Activated effector memory CD4-positive, alpha-beta T cell treated with Interleukin-2 at 50 U/mL for 16 hours (primary cell): ENCODE measurements at places on chromosomes 4 and X.

DNA sequence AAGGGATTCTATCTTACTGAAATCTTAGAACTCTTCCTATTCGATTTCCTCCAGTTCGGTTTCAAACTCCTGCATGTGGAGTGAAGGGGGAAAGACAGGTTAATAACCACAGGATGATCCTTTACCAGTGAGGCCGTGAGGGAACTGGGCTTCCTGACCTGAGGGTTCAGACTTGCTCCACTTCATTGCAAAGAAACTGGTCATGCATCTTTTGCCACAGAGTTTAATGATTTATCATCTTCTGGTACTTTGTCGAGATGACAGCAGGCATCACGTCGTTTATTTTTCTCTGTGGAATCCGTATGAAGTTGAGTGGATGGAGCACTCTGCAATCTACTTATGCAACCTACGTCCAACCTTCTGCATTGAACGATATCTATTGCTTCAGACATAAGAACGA is 145.9 kb upstream of the NLGN4X start:
- no peak for DNase-seq

- no peak for DNase-seq
Observed at GRCh38 chr4:54100595-54101189, 729 bp downstream of the GSX2 start.

GRCh38 chrX:105458846-105459245 is 238.4 kb upstream of the TEX13A start:
- no peak for DNase-seq

DNA sequence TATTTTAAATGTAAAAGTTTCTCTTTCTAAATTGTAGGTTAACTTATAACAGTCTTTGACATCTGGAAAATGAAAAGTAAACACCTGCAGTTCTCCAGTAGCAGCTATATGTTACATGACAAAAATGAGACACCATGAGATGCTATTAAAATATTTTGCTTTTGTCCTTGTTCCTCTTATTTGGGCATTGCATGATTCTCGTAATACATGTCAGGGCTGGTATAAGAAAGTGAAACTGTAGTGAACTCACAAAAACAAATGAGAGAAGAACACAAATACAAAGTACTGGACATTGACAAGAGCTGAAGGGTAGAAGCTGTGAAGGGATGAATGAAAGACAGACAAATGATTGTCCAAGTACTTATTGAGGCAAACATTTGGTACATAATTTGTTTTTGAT is 9.0 kb downstream of the GK2 start:
- no peak for DNase-seq

GRCh38 chr4:8696369-8697127 is 104.0 kb downstream of the CPZ start:
- no peak for DNase-seq

- no peak for DNase-seq
Observed at GRCh38 chr4:100907465-100908454, 389.9 kb upstream of the EMCN start.

DNA sequence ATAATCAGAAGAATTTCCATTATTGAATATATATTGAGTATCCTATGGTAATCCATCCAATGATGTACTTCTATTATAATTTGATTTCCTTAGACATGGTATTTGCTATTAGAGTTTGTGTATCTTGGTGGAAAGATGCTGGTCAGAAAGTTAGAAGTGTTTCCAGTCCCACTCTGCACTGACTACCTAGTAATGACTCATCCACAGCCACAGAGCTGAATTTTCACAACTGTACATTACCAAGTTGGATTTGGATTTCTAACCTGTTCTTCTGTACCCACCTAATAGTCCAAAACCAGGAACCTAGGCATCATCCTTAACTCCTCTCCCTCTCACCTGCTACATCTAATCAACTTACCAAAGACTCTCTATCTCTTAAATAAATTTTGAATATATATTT is 145.4 kb downstream of the REELD1 start:
- no peak for DNase-seq

- no peak for DNase-seq
Observed at GRCh38 chr4:32172761-32173160, 1452.6 kb downstream of the PCDH7 start.

DNA sequence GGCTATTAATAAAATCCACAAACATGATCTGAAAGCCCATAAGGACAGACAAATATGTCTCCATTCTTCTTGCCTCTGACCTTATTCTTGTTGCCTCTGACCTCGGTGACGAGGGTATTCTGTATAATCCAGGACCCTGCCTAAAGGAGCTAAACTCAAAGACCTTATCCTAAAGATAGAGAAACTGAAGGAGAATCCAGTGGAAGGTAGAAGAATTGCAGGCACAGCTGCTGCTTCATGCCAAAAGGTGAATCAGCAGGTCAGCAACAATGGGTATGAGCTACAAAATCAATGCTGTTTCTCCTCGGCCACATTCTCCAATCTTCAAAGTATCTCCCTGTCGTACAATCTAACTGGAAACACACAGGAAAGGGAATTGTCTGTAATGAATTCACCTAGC is 71.4 kb downstream of the INTS6L start:
- no peak for DNase-seq

- no peak for DNase-seq
Observed at GRCh38 chrX:136086521-136086920, 60.8 kb upstream of the FHL1 start.

- DNase-seq: no peak
Observed at GRCh38 chr4:187944179-187944578, 51.4 kb upstream of the ZFP42 start.

DNA sequence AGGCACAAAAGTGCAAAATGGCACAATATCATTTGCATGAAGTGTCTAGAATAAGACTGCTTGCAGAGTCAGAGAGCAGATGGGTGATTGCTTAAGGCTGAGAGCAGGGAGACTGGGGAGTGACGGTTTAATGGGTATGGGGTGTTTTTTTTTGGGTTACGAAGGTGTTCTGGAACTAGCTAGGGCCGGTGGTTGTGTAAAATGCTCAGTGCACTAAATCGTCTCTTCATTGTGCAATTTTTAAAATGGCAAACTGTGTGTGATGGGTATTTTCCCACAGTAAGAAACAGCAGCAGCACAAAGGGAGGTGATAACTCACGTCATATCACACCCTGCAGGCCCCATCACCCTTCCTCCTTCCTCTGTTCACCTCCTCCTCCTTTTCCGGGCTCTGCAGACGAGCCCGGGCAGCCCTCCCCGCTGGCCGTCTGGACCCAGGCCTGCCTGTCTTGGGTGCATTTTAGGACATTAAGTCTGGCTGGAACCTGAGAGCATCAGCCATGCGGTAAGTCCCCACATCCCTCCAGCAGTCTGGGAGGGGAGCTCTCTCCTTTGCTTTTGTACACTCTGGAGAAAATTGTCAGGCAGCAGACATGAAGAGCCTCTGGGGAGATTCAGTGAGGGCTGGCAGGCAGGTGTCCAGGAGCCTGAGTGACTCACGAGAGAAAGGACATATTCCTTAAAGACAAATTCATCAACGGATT is 42.7 kb downstream of the ASMT start:
- DNase-seq: peak; percentile 28

GRCh38 chrX:94551831-94552230 is 877.8 kb downstream of the FAM133A start:
- no peak for DNase-seq

DNA sequence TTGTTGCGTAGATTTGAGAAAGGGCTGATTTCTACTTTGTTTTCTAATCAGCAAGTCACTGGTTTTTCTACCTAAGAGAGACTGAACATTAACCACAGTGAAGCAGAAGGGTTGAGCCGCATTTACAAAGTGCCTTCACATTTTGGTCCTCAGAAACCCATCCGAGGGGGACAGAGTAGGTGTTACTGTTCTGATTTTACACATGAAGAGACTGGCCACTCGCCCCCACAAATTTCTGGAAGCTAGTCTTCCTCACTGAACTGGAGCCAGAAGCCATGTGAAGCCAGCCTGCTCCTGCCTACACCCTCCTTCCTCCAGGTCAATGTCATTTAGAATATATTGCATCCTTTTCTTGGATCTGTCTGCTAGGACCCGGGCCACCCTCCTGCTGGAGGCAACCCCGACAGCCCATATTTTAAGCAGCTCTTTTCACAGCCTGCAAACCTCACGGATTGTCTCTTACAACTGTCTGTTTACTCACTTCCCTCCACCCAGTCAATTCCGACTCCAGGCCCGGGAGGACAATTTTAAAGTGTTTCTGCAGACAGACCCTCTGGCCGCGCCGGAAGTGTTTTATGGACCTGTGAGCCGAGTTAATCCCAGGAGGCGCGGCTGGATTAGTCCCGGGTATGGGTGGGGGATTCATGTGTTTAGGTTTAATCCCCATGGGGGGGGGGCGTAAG is 73.2 kb upstream of the BCOR start:
- no peak for DNase-seq

- DNase-seq: no peak
Observed at GRCh38 chr4:107862658-107863057, 37.9 kb downstream of the SGMS2 start.

DNA sequence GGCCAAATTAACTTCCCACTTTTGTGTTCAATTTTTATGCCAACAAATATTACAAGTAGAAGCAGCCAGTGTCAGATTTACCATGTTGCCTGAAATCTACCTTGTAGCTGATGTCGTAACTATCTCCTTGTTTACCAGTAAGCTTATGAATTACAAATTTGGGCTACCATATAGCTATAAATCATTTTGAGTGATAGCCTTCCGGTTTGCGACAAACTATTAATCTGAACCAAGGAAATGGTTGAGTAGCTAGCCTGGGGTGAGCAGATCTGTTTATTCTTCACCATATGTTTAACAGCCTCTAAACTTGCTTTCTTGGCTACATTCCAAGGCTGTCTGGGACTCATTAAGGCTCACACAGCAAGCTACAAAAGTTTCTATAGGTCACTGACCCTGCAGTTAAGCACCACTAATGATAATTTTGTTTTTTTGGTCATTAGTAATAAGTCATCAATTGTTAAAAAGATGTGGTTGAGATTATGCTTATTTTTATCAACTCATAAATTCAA is 218.7 kb upstream of the SPOCK3 start:
- DNase-seq: no peak

- DNase-seq: no peak
Observed at GRCh38 chrX:40083120-40083978, 14.4 kb downstream of the BCOR start.

DNA sequence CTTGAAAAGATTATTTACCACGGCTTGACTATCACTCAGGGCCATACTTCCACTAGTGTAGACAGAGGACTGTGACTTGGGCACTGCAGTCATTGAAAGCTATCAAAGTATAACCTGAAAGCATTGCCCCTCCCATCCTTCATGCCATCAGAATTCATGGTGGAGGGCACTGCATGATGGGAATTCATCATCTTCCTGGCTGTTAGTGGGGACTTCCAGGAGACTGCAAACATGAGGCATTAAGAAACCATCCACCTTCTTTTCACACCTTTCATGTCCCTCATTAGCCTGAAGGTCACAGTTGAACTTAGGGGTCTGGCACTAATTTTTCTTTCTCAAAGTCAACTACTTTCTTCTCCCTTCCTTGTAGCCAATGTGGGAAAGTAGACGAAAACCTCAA is 25.8 kb downstream of the VSIG4 start:
- DNase-seq: no peak

- no peak for DNase-seq
Observed at GRCh38 chr4:73505567-73505966, 24.0 kb downstream of the AFM start.

DNA sequence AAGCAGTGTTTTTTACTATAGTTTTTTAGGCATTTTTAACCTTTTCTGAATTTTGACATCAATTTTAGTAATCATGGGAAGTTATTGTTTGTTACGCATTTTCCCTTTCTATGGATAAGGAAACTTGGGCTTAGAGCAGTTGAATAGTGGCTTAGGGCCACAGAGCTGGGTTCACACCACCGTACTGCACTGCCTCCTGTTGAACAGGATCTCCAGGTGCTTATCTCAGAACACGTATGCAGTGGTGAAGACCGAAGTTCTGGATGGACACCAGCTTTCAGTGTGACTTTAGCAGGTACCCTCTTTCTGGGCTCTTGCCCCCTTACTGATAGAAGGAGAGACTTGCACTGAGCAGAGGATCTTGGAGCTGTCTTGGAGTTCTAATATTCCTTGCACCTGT is 137.6 kb downstream of the PTTG2 start:
- no peak for DNase-seq

DNA sequence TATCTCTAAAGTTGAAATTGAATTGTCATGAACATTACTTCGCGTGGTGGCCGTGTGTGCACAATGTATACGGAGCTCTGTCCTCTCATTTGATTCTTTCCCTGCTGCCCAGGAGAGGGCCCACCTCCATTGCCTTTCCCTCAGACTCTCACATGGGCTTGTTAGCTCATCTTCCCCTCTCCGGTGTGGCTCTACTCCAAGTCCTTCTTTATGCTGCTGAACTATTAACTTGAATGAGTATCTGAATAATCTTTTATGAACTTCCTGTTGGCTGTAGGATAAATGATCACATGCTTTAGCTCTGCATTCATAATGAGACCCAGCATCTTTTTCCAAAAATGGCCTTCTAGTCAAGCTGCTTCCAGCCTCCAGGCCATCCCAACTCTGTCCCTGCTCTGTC is 68.8 kb upstream of the CLNK start:
- DNase-seq: no peak

- DNase-seq: no peak
Observed at GRCh38 chrX:134502686-134503085, 42.7 kb downstream of the HPRT1 start.

- DNase-seq: no peak
Observed at GRCh38 chr4:183611210-183611830, 47.7 kb downstream of the RWDD4 start.

DNA sequence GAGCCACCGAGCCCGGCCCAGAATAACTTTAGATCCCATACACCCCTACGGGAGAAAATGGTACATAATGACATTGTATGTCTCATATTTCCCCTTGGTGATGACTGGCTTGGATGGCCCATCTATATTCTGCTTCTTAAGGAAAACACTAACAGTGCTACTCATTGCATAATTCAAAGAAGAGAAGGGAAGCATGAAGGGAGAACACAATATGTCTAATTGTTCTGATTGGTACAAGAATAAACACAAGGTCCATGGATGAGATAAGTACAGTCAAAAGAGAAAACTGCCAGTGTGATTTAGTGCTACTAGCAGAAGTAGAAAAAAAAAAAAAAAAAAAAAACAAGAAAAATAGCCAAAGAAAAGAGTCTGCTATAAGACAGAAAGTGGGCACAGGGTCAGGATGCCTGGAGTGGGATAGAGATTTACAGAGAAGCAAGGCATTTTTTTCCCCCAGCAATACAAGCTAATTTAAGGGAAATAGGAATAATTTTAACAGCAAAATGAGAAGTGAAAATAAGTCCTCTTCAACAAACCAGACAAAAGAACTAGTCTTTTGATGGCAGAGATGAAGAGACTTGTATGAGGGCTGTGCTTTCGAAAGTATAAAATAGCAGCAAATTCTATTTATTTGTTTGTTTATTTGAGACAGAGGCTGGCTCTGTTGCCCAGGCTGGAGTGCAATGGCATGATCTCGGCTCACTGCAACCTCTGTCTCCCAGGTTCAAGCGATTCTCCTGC is 96.5 kb upstream of the MAP3K15 start:
- DNase-seq: no peak

GRCh38 chr4:110586131-110586850 is 36.6 kb downstream of the PITX2 start:
- DNase-seq: no peak

GRCh38 chr4:102764901-102765300 is 4.1 kb upstream of the MANBA start:
- no peak for DNase-seq

GRCh38 chr4:6663596-6664393 is 23.3 kb downstream of the MRFAP1 start:
- no peak for DNase-seq
